ENCODE measurements at places on chromosomes 5 and 9.

- no peak for DNase-seq
These were observed 18.1 kb downstream of the CNTFR start for GRCh38 chr9:34571481-34571810.

DNA sequence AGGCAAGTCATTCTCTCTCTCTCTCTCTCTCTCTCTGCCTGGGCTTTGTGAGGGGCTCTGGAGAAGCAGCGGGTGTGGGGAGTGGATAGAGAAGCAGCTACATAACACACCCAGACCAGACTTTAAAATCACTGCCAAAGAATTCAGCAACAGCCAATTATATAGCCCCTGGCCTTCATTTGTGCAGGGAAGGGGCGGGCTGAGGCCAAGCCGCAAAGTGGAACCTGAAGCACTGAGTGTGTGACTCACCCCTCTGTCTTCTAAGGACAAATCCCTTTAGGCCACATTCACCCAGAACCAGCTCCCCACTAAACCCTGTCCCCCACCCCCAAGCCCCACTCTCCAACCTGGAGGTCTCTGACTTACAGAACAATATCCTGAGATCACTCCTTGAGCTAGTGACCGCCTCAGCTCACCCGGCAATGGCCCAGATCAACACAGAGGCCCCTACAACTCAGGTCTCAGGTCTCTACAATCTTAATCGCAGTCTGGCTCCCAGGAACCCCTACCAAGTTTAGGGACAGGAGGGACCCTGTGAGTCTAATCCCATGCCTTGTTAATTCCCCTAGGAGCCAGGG lies 6.0 kb downstream of the B4GALT1 start:
- DNase-seq = peak; percentile 19

GRCh38 chr5:91328743-91329142 lies 54.4 kb downstream of the ARRDC3 start:
- DNase-seq = no peak

- no peak for DNase-seq
These were observed 494.9 kb downstream of the PSAT1 start for GRCh38 chr9:78791779-78792178.

DNA sequence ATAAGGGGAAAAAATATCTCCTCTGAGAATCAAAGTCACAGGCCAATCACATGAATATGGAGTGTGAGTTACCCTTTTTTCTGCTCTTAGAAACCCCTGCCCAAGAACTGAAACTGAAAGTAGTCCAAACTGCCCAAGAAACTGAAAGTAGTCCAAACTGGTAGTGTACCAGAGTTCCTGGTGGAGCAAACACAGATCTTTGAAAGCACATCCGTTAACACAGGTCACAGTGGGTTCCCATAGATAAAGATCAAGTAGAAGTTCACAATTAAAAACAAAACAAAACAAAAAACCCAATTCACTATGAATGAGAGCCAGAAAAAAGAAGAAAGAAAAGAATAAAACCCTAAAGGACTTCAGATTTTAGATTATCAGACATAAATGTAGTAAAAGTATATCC lies 332.4 kb upstream of the EFNA5 start:
- no peak for DNase-seq

GRCh38 chr9:136116360-136117098 lies 2.1 kb downstream of the TMEM250 start:
- no peak for DNase-seq

- DNase-seq = no peak
These were observed 1.6 kb downstream of the STRBP start for GRCh38 chr9:123266655-123267399.

DNA sequence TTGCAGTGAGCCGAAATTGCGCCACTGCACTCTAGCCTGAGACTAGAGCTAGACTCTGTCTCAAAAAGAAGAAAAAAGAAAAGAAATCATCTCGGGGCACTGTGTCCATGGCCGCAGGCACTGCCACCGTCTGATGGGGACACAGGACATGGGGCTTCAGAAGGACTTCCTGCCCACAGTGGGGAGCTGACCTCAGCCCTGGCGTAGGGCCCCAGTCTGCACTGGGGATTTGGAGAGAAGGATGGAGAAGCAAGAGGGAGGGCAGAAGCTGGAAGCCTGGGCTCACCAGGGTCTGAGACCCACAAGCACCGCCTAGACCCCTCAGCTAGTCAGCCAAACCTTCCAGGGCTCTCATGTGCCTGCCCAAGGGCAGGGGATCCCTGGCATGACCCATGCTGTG lies 4.1 kb upstream of the SARDH start:
- DNase-seq = no peak

DNA sequence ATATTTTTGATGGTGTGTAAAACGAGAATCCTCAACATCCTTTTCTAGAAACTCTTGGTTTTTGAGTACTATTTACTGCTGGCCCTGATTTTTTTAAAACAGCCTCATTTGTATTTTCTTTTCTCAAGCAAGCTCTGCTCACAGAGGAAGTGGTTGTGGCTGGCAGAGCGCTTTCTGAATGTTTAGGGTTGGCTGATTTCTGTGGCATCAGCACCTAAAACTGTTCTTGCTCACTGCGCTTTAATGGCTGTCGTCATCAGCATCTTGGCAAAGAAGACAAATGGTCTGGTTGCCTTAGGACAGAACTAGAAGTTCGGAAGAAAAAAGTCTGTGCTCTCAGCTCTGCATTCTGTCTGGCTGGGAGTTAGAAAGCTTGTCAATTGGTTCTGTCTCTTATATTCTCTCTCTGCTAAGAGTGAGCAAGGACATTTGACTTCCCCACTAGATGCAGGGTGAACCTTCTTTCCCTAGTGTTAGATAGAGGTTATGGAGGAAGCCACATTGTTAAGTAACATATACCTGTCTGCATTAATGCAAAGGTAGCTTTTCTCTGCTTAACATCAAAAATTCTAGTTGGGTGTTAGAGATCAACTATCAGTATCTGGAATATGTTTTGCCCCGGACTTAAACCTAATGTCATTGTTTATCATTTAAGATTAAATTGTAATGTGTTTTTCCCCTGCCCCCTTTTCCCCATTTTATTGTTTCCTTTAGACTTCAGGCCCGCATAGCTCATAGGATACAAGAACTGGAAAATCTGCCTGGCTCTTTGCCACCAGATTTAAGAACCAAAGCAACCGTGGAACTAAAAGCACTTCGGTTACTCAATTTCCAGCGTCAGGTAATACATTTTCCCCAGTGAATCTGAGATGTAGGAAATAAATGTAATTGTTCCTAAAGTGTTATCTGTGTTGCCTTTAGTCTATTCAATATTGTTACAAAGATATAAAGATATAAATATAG lies 39.0 kb downstream of the SMARCA2 start:
- peak; percentile 97 for DNase-seq

GRCh38 chr9:106893088-106893487 lies 30.1 kb downstream of the ZNF462 start:
- no peak for DNase-seq

GRCh38 chr5:124410539-124411488 lies 335.6 kb downstream of the ZNF608 start:
- DNase-seq = no peak

GRCh38 chr9:37001459-37001858 lies 32.6 kb downstream of the PAX5 start:
- DNase-seq = no peak

DNA sequence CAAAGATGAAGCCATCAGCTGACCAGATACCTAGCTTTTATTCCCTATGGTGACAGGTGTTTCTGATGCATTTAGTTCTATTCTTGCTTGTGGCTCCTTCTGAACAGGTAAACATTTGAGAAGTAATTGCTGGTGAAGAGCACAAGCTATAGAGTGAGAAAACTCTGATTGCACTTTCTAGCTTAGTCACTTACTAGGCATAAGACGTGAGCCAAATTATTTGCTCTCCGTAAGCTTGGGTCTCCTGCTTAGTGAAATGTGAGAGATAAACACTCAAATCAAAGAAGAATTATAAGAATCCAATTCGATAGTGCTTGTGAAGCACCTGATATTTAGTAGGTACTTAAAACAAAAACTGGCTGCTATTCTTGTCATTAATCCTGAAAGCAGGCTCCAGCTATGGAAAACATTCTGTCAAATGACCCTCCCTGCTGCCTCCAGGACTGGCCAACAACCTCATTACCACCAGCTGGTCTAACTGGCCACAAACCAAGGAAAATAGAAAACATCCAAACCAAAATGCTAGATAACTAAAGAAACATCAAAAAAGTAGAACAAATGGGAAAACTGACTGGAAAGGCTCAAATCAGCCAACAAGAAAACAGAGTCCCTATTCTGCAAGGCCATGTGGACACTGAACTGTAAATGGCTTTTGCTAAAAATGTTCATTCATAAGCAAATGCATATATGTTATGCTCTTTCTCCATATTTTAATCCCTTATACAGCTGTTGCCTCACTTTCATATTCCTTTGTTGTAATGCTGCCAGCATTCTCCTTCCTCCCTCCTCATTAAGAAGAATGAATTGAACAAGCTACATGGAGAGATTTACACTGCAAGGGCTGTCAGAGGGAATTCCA lies 616.1 kb downstream of the DTWD2 start:
- no peak for DNase-seq

DNA sequence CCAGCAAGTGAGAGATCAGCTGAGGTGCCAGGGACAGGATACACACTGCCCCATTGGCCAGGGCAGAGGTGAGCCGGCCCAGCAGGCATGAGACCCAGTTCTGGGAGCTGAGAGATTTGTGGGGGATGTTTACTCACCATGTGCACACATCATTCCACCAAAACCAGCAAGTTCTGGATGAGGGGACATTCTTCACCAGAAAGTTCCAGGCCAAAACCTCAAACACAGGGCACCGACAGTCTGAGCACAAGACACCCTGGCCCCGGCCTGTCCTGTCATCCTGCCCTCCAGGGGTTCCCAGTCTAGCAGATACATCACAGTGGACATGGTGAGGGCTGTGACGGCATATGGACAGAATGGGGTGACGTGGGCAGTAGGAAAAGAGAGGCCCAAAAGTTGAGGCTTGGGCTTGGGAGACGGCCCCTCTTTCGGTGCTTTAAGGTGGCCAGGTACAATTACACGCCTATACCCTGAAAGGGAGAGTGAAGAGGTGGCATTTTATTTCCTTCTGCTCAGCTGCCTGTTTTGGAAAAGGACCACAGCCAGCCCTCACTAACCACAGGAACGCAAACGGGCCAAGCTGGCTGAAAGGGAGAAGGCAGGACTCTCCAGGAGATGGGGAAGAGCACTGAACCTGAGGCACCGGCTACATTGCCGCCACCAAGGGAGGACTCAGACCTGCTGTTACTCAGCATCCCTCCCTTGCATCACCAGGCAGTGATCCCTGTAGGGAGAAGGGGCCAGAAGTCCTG lies 64.0 kb downstream of the SHB start:
- no peak for DNase-seq

GRCh38 chr5:98880598-98880997 lies 48.2 kb downstream of the CHD1 start:
- DNase-seq = no peak

DNA sequence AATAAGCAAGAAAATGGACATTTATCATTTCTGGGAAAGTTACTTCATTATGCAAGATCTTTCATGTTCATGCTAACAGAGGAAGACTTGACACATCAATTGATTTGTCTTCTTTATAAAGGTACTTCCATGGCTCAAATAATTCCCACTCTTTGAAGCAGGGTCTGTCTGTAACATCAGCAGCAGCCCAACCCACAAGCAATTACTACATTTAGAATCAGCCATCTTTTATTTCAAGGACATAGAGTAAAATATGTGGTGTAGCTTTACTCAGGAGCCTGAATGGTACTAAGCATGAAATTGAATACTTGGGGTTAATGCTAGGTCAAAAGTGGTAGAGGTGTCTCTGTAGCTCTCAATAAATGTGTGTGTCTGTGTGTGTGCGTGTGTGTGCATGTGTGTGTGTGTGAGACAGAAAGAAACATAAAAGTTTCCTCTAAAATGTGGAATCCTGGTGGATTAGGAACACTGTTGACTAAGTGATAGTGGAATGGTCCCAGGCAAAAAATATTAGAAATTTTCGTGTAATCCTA lies 581.1 kb downstream of the CAAP1 start:
- no peak for DNase-seq

DNA sequence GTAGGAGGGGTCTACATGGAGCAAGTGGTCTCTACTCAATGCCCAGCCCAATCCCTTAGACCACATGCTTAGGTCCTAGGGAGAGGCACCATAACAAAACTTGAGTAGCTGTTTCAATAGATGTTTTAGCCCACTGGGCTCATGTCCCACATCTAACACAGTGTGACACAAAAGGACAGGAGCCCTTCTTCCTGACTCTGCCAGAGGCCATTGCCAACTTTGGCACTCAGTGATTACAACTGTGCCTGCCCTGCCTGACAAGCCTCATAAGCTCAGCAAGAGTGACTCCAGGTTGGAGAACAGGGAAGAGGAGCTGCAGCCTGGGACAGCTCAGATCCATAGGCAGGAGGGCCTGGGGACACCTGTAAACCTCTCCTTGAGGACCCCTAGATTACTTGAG lies 230.8 kb downstream of the ENC1 start:
- no peak for DNase-seq

DNA sequence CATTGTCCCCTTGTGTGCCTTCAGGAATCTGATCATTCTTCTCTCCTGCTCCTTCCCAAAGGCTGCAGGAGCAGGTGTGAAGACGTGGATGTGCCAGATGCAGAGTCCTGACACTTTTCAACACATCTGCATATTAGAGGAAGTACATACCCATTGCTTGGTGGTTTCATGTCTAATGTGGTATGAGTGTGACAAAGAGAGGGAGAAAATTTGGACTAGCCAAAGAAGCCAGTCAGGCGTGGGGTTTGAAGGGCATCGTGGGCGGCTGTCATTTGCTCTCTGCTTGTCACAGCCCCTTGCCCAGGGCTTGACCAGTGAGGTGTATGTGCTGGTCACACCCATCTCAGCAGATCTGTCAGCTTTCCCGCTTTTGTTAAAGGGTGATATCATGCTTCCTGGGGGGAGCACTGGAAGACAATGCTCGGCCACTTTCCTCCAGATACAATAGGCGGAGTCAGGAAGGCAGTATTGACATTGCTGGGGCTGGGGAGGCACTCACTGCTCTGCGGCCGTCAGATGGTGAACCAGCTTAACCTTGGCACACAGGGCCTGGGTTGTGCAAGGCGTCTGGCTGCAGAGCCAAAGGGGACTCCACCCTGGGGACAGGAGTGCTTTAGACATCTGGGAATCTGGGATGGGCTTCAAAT lies 8.6 kb downstream of the TEK start:
- no peak for DNase-seq

- no peak for DNase-seq
These were observed 41.6 kb upstream of the ZBTB43 start for GRCh38 chr9:126763130-126763764.

DNA sequence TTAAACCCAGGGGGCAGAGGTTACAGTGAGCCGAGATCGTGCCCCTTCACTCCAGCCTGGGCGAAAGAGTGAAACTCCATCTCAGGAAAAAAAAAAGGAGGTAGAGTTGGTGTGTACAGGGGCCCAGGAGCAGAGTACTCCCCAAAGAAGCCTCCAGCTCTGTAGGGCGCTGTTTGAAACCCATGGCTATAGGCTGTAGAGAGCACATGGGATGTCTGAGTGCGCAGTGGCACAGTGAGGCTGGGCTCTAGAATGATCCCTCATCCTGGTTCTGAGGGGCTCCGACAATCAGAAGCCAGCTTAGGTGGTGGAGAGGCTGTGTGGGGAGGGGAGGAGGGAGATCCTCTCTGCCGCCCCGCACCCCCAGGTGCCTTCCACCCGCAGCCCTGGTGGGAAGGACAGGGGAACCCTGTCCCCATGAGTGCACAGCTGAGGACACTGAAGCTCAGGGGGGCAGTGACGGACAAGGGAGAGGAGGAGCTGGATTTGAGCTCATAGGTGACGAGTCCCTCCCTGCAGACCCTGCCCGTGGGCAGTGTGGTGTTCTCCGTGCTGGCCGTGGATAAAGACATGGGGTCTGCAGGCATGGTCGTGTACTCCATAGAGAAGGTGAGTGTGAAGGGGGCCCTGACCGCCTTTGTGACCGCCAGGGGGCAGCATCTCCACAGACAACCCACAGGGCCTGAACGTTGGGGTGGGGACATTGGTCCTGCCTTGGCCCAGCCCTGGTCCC lies 24.6 kb downstream of the CDHR2 start:
- peak; percentile 56 for DNase-seq
